ENCODE measurements at places on chromosomes 16 and 17.

DNA sequence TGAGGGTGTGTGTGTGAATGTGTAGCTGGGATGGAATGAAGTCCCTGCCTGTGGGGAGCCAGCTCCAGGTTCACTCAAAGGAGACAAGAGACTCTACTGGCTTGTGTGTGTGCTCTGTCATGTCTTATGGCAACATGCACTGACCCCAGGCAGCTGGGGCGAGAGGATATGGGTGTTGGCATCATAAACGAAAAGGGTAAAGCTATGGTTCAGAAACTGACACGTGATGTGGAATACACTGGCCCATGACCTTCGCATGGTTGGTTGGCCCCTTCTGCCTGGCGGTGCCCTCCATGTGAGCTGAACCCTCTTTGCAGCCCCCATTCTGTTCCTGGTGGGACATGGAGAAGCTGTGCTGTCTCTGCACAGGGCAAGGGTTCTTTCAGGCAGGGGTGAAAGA is 21.9 kb downstream of the ZNF750 start:
- no peak for DNase-seq

GRCh38 chr17:66411520-66411919 is 109.1 kb downstream of the PRKCA start:
- DNase-seq, result no peak

DNA sequence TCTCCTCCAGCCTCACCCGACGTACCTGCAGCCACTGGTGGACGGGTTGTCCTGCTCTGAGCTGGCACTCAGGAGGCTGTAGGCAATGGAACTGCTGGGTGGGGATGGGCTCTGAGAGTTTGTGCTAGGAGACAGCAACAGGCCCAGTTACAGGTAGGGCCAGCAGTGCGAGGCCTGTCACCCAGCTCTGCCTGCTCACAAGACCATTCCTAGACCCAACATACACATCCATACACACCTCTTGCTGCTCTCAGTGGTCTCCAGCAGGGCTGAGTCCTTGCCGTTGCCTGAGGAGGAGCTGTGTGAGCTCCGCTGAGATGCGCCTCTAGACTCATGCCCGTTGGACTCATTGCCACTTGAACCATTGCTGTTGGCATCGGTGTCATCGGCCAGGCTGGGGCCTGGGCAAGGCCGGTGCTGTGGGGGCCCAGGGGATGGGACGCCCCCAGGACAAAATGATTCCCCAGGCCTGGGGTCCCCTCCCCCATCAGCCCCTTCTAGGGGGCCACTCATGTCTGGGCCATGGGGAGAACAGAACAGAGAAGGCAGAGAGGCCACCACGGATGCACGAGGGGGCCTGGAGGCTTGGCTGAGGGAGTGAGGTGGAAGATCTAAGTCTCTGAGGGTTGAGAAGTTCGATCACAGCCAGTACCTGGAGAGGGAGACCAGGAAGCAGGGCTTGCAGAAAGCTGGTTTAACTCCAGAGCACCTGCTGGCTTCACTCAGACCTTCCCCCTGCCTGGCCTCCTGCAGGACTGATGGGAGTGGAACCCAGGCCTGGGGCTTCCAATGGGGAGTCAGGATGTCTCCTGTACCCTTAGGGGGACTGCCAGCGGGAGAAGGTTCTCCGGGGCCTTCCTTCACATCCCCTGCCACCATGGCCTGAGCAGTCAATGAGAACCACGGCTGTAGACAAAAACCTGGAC is 1.7 kb downstream of the PER1 start:
- DNase-seq, result no peak

- DNase-seq, result no peak
Measured at GRCh38 chr17:48012151-48012520, 25.5 kb downstream of the COPZ2 start.

DNA sequence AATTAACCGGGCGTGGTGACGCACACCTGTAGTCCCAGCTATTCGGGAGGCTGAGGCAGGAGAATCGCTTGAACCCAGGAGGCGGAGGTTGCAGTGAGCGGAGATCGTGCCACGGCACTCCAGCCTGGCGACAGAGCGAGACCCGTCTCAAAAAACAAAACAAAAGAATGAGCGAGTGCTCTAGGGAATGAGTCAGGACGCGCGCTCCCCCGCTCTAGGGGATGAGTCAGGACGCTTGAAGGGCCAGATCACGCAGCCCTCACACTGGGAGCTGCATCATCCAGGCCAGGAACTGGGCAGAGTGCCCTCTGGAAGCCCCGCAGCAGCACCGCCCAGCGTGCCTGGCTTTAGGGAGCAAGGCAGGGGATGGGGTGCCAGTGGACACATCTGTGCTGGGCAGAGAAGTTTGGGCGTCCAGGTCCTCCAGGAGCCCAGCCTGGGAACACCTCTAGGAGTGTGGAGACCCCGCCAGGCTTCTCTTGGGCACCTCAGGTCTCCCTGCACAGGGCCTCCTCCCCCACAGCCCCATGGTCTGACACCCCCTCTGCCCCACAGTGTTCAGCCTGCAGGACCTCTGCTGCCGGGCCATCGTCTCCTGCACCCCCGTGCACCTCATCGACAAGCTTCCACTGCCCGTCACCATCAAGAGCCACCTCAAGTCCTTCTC is 3.9 kb upstream of the WFIKKN1 start:
- DNase-seq, result peak; percentile 97

DNA sequence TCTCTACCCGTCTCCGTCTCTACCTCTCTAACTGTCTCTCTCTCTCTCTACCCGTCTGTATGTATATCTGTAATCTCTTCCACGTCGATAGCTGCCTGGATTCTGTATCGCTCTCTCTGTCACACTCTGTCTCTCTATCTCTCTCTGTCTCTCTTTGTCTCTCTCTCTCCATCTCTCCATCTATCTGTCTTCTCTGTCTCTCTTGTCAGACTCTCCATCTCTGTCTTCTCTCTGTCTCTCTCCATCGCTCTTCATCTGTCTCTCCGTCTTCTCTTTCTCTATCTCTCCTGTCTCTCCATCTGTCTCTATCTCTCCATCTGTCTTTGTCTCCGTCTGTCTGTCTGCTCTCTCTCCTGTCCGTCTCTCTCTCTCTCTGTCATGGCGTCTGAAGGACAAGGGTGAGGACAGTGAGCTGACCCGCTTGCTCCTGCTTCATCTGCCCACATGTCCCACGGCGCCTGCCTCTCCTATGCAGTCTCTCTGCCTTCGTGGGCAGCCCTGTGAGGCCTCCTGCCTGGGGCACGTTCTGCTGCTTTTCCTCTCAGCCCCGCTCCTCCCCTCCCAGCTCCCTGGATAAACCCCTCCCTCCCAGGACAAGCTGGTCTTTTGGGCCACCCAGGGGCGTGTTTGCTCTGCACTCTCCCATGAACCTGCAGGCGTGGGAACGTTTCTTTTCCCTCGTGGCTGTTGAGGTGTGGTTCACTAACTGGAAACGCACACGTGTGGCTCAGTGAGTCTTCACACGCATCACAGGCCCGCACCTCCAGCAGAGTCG is 18.9 kb downstream of the ACSF3 start:
- no peak for DNase-seq

DNA sequence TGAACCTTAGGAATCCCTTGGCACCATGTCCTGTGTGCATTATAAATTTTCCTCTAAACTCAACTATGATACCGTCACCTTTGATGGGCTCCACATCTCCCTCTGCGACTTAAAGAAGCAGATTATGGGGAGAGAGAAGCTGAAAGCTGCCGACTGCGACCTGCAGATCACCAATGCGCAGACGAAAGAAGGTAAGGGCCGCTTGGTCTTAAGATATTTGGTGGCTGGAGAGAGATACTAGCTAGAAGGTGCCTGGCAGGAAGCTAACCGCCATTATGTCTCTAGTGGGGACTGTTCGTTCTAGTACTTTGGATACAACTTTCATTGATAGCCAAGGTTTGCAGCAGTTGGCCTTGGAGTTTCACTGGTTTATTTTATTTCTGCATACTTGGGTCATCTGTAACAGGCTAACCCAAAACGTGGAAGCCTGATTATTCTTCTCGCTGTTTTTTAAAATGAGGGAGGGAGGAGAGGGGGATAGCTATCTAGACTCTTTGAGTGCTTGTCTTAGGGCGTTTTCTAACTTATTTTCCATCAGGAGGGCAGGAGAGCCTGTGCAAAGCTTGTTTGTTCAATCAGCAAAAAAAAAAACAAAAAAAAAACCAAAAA is 1.3 kb downstream of the RBBP6 start:
- DNase-seq, result peak; percentile 36

- no peak for DNase-seq
Measured at GRCh38 chr16:73311857-73312723, 264.2 kb upstream of the ZFHX3 start.

Measured in Caki2 (cell line).